ENCODE measurements at places on chromosomes 13 and 19.

DNA sequence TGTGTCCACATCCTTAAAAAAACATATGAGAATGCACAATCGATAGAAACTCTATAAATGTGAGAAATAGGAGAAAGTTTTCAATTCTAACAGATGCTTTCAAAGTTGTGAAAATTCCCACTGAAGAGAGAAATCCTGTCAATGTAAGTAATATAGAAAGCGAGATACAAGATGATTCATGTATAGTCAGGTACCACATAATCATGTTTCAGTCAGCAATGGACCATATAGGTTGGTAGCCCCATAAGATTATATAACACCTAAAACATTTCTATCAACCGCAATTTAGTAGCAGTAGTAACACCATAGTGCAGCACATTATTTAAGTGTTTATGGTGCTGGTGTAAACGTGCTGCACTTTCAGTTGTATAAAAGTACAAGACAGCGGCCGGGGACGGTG, 18.5 kb downstream of the ZNF791 start:
- DNase-seq = no peak

GRCh38 chr19:5452594-5453565, 2.3 kb upstream of the ZNRF4 start:
- DNase-seq = peak; percentile 27

DNA sequence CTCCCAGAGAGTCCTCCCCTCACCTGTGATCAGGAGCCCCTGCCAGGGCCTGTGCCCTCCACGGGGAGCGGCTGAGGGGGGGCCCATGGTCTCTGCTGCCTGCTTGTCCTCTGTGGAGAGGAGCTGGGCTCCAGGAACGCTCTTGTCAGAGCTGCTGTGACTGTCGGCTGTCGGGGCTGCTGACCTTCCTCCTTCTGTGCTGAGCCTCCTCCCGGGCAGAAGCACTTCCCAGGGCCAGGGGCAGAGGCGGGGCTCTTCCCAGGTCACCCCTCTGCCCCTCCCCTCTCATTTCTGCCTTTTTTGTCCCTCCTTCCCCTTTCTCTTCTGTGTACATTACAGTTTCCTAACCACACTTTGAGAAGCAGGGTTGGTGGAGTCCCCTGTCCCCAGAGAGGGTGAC, at the start of gene CEACAM4:
CEACAM4 (minus strand) TSS at position 198 of the 400 bp plus-strand sequence; CDS start at position 87, 111 bp downstream.
- peak; percentile 35 for DNase-seq

DNA sequence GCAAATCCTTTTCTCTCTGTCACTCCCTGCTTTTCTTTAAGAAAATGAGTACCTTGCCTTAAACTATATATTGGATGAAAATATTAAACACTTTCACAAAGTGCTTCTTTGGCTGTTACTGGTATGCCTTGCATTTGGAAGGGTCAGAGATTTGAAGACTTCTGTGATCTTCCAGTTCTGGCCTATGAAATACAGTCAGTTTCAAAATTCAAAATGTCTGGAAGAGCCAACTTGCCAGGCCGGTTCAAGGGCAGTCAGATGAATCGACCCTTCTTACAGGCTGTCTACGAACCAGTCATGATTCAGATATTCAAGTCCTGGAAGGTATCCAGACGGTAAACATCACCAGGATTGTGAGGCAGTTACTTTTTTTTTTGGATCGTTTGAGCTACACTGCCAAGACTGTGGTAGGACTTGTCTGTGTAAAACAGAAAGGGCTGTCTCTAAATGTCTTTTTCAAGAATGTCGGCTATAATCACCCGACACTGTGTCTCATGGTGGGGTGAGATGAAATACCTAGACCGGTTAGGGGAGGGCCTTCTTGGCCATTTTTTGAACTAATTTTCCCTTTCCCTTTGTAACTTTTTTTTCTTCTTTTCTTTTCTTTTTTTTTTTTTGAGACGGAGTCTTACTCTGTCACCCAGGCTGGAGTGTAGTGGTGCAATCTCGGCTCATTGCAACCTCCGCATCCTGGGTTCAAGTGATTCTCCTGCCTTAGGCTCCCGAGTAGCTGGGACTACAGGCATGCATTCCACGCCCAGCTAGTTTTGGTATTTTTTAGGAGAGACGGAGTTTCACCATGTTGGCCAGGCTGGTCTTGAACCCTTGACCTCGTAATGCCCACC, 11.2 kb downstream of the ACTN4 start:
- no peak for DNase-seq

DNA sequence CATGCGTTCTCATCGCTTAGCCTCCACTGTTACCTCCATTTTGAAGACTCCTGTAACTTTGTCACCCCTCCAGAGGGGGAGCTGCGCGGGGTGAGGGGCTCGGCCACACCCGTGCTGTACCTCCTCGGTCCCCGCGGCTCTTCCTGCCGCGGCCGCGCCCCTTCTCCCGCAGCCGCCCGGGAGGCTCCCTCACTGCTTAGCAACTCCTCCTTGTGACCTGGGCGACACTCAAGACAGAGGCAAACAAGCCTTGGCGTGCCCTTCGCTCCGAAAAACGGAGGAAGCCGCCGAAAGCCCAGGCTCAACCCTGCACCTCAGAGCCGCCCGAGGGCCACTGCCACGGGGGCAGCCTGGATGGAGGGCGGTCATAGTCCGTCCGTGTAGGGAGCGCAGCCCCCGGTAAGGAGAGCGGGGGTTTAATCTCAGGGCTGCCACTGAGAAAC, 494.3 kb downstream of the FOXO1 start:
- DNase-seq = no peak
